ENCODE measurements at places on chromosomes 7 and 10. TPM values are rescaled to one million over a fixed set of nuclear protein-coding genes. Genes with fewer than 3 reads are reported as not detected.

Gene CALML5
- total RNA-seq, result not detected

Gene SRGN
- 167 TPM for total RNA-seq

Gene CH25H
- total RNA-seq, result not detected

Gene NANOS1
- 0.45 TPM for total RNA-seq

DNA sequence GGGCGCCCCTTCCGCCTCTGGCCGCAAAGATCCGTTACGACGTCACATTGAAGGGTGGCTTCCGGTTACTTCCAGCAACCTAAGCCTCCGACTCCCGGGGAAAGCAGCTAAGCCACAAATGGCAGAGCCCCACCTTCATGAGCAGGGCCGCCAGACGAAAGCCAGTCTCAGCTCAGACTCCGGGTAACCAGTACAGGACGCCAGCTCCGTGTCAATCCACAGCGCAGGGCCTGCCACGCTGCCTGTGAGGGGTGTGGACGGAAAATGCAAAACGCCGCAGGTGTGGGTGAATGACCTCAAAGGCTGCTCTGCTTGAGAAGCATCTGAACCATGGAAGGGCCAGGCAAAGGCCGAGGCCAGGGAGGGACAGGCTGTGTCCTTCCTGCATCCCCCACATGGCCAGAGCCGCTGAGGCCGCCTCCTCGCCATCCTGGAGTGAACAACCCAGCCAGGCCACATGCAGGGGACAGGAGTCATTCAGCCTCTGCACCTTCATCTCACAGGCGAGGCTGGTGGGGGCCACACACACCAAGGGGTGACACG, 53.5 kb upstream of the PPP2R2D start:
- no peaks in the 10 kb centered on the region for H3K27me3 ChIP-seq
- no peaks in the 10 kb centered on the region for H3K36me3 ChIP-seq
- DNase-seq, result no peak
- no peak overlapping the region for H3K4me3 ChIP-seq
- no peaks in the 10 kb centered on the region for H3K4me1 ChIP-seq
- H3K27ac ChIP-seq, result no peak overlapping the region

DNA sequence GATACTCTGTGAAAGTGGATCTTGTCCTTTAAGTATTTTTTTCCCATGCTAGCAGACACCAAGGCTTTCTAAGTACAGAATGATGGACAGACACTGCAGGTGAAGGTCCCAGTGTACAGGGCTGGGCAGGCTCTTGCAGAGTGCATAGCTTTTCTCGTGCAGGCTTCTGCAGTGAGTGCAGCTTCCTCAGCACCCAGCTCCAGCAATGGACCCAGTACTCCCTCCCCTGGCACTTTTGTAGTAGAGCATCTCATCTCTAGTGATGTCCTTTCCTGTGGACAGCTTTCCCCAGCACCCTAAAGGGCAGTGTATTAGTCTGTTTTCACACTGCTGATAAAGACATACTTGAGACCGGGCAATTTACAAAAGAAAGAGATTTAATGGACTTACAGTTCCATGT, 104.3 kb downstream of the CUL2 start:
- H3K27me3 ChIP-seq, result no peaks in the 10 kb centered on the region
- H3K27ac ChIP-seq, result no peak overlapping the region
- no peaks in the 10 kb centered on the region for H3K4me1 ChIP-seq

DNA sequence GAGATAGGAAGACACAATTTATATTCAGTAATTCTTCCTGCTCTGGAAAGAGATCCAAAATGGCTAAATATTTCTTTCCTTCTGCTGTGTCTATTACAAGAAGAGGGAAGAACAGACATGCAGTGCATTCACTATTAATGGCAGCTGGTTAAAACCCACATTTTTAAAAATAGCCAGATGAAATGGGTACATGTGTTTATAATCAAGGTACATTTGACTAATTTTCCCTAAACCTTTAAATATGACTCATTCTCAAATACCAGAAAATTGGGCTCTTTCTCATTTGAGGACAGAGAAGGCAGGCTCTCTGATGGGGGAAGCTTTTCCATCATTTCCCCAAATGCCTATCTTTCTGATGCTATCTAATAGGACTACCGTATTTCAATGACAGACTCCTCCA, 215.7 kb upstream of the HABP2 start:
- no peak for DNase-seq
- H3K4me3 ChIP-seq, result no peak overlapping the region
- no peaks in the 10 kb centered on the region for H3K4me1 ChIP-seq
- H3K36me3 ChIP-seq, result no peaks in the 10 kb centered on the region
- H3K27me3 ChIP-seq, result peaks cover 20% of the 10 kb centered on the region

GRCh38 chr7:121039510-121039822, 51.0 kb downstream of the CPED1 start:
- DNase-seq, result no peak
- no peaks in the 10 kb centered on the region for H3K36me3 ChIP-seq
- no peak overlapping the region for H3K27ac ChIP-seq
- H3K4me1 ChIP-seq, result peaks cover 3% of the 10 kb centered on the region
- peaks cover 13% of the 10 kb centered on the region for H3K27me3 ChIP-seq

GRCh38 chr7:96837593-96837992, 127.9 kb upstream of the SEM1 start:
- H3K27ac ChIP-seq, result peak overlapping the region; percentile 87
- peaks cover 31% of the 10 kb centered on the region for H3K4me1 ChIP-seq
- H3K36me3 ChIP-seq, result peaks cover 9% of the 10 kb centered on the region
- peaks cover 52% of the 10 kb centered on the region for H3K27me3 ChIP-seq
- peak overlapping the region; percentile 79 for H3K4me3 ChIP-seq
- no peak for DNase-seq

DNA sequence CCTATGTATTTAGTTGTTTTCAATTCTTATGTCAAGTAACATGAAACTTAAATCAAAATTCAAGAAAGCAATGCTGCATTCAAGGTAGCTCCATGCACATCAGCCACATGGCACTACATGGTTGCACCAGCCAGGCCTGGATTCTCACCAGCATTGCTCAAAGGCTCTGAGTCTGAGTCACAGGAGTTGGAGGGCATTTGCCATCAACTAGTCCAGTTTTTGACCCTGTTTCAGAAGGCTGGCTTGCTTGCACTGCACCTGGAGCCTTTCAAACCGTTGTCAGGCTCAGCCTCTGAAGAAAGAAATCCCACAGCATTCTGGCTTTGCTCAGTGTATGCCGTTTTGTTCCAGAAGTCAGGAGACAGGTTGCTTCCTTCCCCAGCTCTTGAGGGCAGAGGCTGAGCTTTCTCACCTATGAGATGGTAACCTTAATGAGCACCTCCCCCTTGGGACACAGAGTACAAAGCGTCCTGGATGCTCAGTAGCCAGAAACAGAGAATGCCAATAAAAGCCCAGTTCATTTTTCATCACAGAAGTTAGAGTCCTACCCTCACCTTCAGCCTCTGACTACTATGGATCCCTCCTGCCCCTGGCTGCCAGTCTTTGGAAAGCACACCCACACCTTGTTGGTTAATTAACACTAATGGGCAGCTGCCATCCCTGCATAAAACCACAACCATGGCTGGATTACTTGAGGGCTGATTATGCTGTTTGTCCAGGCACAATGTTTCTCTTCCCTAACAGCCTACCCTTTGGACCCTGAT, 288.4 kb upstream of the LRRTM3 start:
- no peak overlapping the region for H3K27ac ChIP-seq
- DNase-seq, result no peak
- H3K27me3 ChIP-seq, result no peaks in the 10 kb centered on the region
- no peaks in the 10 kb centered on the region for H3K4me1 ChIP-seq
- no peak overlapping the region for H3K4me3 ChIP-seq
- no peaks in the 10 kb centered on the region for H3K36me3 ChIP-seq

GRCh38 chr7:142328551-142328950, 70.7 kb upstream of the PRSS58 start:
- peaks cover 9% of the 10 kb centered on the region for H3K4me1 ChIP-seq
- no peak for DNase-seq
- H3K27me3 ChIP-seq, result peaks cover 16% of the 10 kb centered on the region
- H3K36me3 ChIP-seq, result no peaks in the 10 kb centered on the region
- no peak overlapping the region for H3K4me3 ChIP-seq

DNA sequence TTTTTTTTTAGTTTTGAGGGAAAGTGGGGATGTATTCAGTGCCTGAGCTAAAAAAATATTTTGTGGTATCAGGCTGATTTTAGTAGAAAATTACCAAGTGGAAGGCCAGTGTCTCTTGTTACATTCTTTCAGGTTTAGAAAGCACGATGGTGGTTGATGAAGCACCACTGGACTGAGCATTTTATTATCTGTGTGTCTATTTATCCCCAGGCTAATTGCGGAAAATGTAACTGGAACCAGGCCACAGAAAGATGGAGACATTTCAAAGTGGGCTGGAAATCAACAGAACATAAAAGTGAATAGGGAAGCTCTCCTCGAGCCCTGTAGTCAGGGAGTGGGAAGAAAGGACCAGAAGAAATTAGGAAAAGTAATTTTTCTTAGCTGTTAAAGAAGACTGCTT, 261.0 kb downstream of the STK31 start:
- H3K27me3 ChIP-seq, result peaks cover 11% of the 10 kb centered on the region
- H3K27ac ChIP-seq, result no peak overlapping the region
- DNase-seq, result no peak
- H3K36me3 ChIP-seq, result no peaks in the 10 kb centered on the region
- no peak overlapping the region for H3K4me3 ChIP-seq

GRCh38 chr7:87075671-87076404, 16.4 kb upstream of the ELAPOR2 start:
- no peak for DNase-seq
- H3K27ac ChIP-seq, result no peak overlapping the region
- H3K4me1 ChIP-seq, result no peaks in the 10 kb centered on the region
- H3K4me3 ChIP-seq, result no peak overlapping the region
- no peaks in the 10 kb centered on the region for H3K36me3 ChIP-seq

DNA sequence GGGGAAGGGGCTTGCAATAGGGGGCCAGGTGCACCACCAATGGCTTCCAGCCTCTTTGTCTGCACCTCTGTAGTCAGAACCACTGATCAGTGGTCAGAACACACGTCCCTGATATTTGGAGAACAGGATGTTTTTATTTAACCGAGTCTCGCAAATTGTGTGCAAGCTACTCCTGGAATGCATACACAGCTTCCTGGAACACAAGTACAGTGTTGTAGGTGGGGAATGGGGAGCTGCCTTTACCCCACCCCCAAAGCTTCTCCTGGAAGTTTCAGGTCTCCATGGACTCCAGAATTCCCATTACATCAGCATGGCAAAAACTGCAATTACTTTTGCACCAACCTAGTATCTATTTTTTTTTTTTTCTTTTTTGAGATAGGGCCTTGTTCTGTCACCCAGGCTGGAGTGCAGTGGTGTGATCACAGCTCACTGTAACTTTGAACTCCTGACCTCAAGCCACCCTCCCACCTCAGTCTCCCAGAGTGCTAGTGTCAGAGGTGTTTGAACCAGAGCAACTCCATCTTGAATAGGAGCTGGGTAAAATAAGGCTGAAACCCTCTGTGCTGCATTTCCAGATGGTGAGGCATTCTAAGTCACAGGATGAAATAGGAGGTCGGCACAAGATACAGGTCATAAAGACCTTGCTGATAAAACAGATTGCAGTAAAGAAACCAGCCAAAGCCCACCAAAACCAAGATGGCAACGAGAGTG, 374.0 kb downstream of the CALN1 start:
- H3K4me3 ChIP-seq, result no peak overlapping the region
- H3K4me1 ChIP-seq, result no peaks in the 10 kb centered on the region
- no peaks in the 10 kb centered on the region for H3K36me3 ChIP-seq
- H3K27me3 ChIP-seq, result no peaks in the 10 kb centered on the region

DNA sequence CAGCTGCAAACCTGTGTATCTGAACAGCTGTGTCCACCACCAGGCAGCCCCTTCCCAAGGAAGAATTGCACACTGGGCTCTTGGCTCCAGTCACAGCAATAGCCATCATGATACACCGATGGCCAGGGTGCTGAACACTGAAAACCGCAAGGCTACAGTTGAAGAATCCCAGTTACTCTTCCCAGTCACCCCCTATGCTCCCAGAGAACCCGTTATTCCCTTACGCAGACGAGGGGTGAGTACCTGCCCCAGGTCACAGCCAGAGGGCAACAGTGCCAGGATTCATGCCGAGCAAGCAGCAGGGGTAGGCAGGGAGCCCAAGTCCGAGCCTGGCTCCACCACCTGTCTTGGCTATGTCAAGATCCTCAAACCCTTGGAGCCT, 57.8 kb downstream of the RASGEF1A start:
- no peaks in the 10 kb centered on the region for H3K27me3 ChIP-seq
- H3K4me1 ChIP-seq, result peaks cover 2% of the 10 kb centered on the region
- no peak overlapping the region for H3K27ac ChIP-seq
- DNase-seq, result no peak
- no peak overlapping the region for H3K4me3 ChIP-seq
- no peaks in the 10 kb centered on the region for H3K36me3 ChIP-seq

- H3K27me3 ChIP-seq, result peaks cover 53% of the 10 kb centered on the region
- no peaks in the 10 kb centered on the region for H3K36me3 ChIP-seq
- peaks cover 6% of the 10 kb centered on the region for H3K4me1 ChIP-seq
- no peak overlapping the region for H3K27ac ChIP-seq
Observed at GRCh38 chr10:23695825-23696420, 257.0 kb downstream of the OTUD1 start.

- H3K27me3 ChIP-seq, result peaks cover 6% of the 10 kb centered on the region
- H3K27ac ChIP-seq, result no peak overlapping the region
- H3K4me3 ChIP-seq, result no peak overlapping the region
- DNase-seq, result no peak
- no peaks in the 10 kb centered on the region for H3K4me1 ChIP-seq
Observed at GRCh38 chr10:81843042-81843441, 32.0 kb upstream of the NRG3 start.

GRCh38 chr7:121313220-121313792, 15.5 kb upstream of the WNT16 start:
- no peak for DNase-seq
- peaks cover 8% of the 10 kb centered on the region for H3K27me3 ChIP-seq
- no peaks in the 10 kb centered on the region for H3K4me1 ChIP-seq
- no peaks in the 10 kb centered on the region for H3K36me3 ChIP-seq
- H3K4me3 ChIP-seq, result no peak overlapping the region
- no peak overlapping the region for H3K27ac ChIP-seq

- H3K4me1 ChIP-seq, result peaks cover 5% of the 10 kb centered on the region
- no peaks in the 10 kb centered on the region for H3K27me3 ChIP-seq
- no peak overlapping the region for H3K4me3 ChIP-seq
- no peak overlapping the region for H3K27ac ChIP-seq
- peaks cover 34% of the 10 kb centered on the region for H3K36me3 ChIP-seq
- no peak for DNase-seq
Observed at GRCh38 chr7:77745746-77746145, 49.5 kb downstream of the RSBN1L start.

DNA sequence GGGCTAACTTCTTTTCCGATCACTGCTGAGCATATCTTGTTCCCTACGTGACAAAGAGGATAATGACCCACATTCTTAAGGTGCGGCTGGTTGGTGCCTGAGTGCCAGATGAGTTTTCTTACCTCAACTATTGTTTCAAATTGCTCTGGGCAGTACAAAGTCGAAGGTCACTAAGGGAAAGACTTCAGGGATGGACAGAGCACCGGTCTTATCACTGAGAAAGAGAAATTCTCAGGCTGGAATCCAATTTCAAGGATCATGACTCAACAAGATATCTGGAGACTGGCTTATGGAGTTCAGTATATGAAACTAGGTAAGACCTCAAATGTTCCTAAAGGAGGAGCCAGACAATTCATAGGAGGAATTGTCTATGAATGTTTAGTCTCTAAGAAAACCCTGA, 780.3 kb downstream of the SUGCT start:
- no peak overlapping the region for H3K27ac ChIP-seq
- no peak overlapping the region for H3K4me3 ChIP-seq
- no peaks in the 10 kb centered on the region for H3K27me3 ChIP-seq

Measured in activated naive CD8-positive, alpha-beta T cell treated with anti-CD3 and anti-CD28 coated beads, Interleukin-2, amount 10 ng/mL, durations not matched to agents 7 days and 5 days (primary cell).